Endodermal cell (in vitro differentiated cells): ENCODE measurements at places on chromosomes 11 and 22. TPM values are rescaled to one million over a fixed set of nuclear protein-coding genes. Genes with fewer than 3 reads are reported as not detected.

- DNase-seq = peak; percentile 67
Measured at GRCh38 chr11:74694136-74694930, 36.9 kb downstream of the CHRDL2 start.

DNA sequence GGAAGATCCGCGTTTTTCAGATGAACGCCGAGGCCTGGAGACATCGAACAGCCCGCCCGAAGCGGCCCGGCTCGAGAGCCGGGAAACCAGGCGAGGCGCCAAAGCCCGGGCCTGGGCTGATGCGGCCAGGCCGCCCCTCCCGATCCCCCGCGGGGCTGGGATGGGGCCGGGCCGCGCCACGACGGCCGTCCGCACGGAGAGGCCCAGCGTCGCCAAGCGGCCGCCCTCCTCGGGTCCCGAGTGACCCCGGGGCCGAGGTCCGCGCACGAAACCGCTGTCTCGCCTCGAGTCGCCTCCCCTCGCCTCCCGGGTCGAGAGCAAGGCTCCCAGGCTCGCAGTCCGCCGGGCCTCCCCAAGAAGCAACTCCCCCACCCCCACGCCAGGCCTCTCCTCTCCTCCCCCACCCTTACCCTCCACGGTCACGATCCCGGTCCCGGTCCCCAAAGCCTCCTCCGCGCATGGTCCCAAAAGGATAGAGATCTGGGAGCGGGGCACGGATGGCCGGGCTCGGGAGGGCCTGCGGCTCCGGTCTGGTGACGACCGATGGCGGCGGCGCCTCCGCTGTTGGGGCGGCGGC is 482 bp downstream of the DDX17 start:
- no peak for DNase-seq

DNA sequence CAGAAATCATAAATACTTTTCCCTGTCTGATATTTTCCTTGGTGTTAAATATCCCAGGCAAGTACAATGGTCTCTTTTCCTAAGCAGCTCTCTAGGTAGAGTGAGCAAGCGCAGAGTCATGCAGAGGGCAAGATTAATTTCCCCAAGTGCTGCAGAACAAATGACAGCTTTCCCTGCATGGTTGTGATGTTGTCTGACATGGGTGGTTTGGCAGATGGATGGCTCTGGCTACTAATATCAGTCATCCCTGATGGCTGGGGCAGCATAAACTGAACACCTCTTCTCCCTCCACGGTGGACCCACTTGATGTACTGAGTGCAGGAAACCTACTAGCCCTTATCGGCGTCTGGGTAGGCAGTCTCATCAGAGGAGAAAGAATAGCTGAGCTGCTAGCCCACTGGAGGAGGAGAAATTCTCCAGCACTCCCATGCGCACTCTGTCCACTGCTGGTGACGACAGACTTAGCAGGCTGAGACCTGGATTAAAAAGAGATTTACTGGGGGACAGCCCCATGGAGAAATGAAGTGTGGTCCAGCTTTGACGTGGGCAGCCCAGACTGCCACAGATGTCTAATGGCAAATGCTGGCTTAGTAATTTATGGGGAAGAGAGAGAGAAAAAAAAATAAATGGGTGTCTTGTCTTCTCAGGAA is 202.9 kb downstream of the DBX1 start:
- no peak for DNase-seq

- no peak for DNase-seq
Measured at GRCh38 chr11:28512143-28512756, 404.1 kb downstream of the METTL15 start.

GRCh38 chr11:20511982-20512381 is 87.4 kb upstream of the SLC6A5 start:
- no peak for DNase-seq

- DNase-seq = no peak
Measured at GRCh38 chr11:103959279-103959942, 77.0 kb upstream of the DDI1 start.

DNA sequence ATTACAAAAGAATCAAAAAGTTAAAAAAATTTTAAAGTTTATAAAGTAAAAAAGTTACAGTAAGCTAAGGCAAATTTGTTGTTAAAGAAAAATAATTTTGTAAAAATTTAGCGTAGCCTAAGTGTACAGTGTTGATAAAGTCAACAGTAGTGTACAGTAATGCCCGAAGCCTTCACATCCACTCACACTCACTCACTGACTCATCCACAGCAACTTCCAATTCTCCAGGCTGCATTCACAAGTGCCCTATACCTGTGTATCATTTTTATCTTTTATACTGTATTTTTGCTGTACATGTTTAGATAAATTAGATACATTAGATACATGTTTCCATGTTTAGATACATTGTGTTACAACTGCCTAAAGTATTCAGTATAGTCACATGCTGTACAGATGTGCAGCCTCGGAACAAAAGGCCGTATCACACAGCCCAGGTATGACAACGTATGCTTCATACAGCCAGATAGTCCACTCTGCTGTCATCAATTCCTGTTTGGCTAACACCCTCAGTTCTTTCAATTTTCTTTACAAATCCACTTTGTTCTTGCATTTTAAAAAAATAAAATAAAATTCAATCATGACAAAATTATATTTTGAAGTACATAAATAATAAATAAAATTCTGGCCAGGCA is 80.7 kb downstream of the RBFOX2 start:
- no peak for DNase-seq

DNA sequence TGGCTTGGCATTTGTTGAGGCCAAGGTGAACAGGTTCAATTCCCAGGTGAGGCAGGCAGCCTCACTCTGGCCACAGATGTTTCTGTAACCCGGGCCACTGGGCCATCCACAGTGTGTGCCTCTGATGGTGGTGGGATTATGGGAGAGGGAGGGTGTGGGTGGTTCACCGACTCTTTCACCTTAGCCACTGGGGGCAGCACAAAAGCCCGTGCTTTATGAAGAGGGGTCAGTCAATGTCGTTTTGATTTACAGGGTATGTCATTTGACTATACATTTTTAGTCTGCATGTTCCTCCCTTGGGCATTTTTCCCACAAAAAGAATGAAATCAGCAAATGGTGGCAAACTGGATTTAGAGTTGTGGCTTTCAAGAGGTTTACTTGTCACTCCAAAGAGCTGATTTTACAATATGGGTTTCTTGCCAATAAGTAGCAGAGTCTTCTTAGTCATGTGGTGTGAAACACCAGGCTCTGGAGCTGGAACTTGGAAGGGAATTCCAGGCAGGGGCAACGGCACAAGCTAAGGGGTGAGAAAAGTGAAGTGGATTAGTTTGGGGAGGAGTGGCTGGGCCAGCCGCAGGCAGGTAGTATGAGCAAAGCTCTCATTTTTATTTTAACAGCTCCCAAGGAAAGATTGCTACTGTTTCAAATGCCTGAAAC is 217.8 kb upstream of the ZBED5 start:
- DNase-seq = peak; percentile 66

DNA sequence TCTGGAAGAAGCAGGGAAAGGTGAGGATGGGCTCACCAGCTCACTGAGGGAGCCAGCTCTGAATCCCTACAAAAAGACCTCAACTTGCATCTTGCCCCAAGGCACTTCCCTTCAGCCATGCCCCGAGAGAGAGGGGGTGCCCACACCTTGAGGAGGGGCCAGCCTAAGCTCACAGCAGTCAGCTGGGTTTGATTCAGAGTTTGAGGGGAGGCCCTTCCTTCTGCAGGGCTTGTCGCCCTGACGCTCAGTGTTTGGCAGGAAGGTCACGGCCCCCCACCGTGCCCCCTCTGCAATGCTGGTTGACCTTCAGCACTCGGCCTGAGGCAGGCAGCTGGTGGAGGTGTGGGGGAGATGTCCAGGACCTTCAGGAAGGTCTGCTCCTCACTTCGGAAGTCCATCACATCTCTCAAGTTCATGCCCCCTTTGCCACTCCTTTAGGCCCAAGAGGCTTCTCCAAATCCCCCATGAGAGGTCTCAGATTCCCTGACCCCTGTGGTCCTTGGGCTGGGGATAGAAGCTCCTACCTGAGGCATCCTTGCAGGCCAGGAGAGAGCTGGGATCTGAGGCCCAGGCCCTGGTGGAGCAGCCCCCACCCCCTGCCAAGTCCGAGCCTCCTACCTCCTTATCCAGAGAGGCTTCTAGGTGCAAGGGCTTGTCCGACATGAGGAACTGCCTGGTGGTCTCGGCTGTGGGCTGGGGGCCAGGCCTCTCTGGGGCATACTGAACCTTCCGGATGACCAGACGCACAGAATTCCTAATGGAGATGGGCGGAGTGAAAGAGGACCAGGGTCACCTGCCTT is 37.6 kb downstream of the TPBGL start:
- no peak for DNase-seq

TSGA10IP gene
- total RNA-seq = 4.9 and 5.6 TPM in 2 replicates
